ENCODE measurements at places on chromosomes 7 and 10. TPM values are rescaled to one million over a fixed set of nuclear protein-coding genes. Genes with fewer than 3 reads are reported as not detected.
A peak's percentile ranks its signal among the peaks of the same experiment; 100 is the strongest.

The GPER1 gene
- 0.22 TPM for total RNA-seq

DNA sequence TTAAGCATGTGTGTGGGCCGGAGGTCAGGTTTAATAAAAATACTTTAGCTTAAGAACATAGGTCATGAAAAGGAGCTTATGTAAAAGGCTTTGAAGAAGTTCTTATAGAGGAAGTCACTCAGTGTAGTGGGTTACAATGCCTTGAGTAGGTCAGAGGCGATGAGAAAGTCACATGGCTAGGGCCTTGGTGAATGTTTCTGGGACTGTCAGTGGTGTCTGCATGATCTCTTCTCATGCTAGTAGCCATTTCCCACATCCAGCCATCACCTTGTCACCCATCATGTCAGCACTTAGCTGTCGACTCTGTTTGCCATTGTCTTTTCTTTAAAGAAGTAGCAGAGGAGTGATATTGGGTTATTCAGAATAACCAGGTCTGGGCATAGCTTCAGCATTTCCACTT lies 236.6 kb downstream of the CDK14 start:
- DNase-seq = no peak
- H3K4me1 ChIP-seq = no peaks in the 10 kb centered on the region
- peaks cover 33% of the 10 kb centered on the region for H3K36me3 ChIP-seq

DNA sequence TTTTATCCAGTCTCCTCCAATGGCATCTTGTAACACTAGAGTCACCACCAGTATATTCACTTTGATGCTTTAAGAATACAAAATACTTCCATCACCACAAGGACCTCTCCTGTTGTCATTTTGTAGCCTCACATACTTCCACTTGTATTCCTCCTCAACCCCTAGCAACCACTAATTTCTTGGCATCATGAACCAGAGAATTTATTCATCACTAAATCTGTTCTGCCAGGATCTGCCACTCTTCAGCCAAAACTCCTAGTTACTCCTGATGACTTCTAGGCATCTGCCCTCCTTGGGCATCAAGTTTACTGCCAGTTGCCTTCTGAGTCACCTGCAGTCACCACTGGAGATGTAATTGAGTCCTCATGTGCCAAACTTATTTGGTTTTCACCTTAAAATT lies 906.8 kb downstream of the CNTNAP2 start:
- no peaks in the 10 kb centered on the region for H3K4me1 ChIP-seq
- H3K4me3 ChIP-seq = no peak overlapping the region
- no peaks in the 10 kb centered on the region for H3K27me3 ChIP-seq
- no peaks in the 10 kb centered on the region for H3K36me3 ChIP-seq
- no peak overlapping the region for H3K27ac ChIP-seq

- no peaks in the 10 kb centered on the region for H3K27me3 ChIP-seq
- H3K27ac ChIP-seq = no peak overlapping the region
- H3K4me1 ChIP-seq = no peaks in the 10 kb centered on the region
Measured at GRCh38 chr7:134710511-134710853, 63.8 kb downstream of the BPGM start.

The PPP3CB gene
- total RNA-seq = 37.2 TPM

GRCh38 chr10:131314799-131315198 lies 3.3 kb upstream of the TCERG1L start:
- no peaks in the 10 kb centered on the region for H3K36me3 ChIP-seq
- no peak overlapping the region for H3K27ac ChIP-seq
- H3K4me3 ChIP-seq = no peak overlapping the region
- H3K4me1 ChIP-seq = peaks cover 2% of the 10 kb centered on the region

DNA sequence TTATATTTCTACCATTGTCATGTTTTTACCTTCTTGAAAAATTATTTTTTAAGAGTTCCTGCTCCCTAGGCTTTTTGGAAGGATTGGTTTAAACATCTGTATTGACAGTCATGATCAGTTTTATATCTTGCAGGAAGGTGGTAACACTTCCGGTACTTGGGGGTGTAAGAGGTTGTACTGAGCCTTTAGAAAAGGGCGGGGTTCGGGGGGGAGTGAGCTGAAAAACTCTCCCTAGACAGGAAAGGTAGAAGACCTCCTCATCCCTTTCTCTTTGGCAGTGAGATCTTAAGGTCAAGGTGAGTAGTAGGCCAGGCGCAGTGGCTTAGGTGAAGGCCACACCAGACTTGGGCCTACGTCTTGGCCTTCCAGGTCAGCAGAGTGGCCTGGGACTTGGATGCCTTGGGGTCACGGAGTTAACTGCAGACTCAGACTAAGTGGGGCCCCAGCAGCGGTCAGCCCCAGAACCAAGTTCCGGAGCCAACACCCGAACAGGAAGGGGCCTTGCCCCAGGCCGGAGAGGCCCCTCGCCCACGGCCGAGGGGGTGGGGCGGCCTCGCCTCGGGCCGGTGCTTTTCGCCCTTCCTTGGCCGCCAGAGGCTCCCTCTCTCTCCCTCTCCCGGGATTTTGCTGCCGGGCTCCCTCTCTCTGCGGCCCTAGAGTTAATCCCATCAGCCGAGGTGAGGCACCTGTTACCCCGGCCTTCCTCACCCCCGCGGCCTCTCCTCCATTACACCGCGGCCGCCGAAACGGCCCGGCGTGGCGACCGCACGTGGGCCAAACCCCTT lies at the start of gene PPP1R9A:
PPP1R9A (plus strand) TSS at position 569 of the 785 bp plus-strand sequence. CDS start 2,520 bp downstream, outside the sequence.
- no peaks in the 10 kb centered on the region for H3K27me3 ChIP-seq
- H3K4me1 ChIP-seq = peaks cover 7% of the 10 kb centered on the region
- peaks cover 5% of the 10 kb centered on the region for H3K36me3 ChIP-seq
- peak within 1 kb of the TSS; percentile 24 for H3K27ac ChIP-seq
- peak within 1 kb of the TSS; percentile 92 for H3K4me3 ChIP-seq

DNA sequence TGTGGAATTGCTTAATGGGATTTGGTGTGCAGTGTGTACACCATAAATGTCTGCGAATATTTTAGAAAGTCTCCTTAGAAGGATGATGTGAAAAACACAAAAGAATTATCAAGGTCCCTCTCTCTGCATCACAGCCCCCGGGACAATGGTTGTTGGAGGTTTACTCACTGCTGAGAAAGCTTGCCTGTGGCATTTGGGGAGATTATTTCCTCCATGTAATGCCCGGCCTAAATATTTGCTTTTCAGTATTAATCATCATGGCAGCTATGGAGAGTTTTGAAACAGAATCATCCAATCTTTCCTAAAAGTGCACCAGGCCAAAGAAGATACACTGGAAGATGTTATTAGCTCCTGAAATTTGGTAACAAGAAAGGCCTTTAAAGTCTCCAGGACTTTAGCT lies 113.8 kb upstream of the ADCY1 start:
- H3K36me3 ChIP-seq = no peaks in the 10 kb centered on the region
- H3K27ac ChIP-seq = no peak overlapping the region
- DNase-seq = no peak
- H3K27me3 ChIP-seq = no peaks in the 10 kb centered on the region
- H3K4me3 ChIP-seq = no peak overlapping the region

DNA sequence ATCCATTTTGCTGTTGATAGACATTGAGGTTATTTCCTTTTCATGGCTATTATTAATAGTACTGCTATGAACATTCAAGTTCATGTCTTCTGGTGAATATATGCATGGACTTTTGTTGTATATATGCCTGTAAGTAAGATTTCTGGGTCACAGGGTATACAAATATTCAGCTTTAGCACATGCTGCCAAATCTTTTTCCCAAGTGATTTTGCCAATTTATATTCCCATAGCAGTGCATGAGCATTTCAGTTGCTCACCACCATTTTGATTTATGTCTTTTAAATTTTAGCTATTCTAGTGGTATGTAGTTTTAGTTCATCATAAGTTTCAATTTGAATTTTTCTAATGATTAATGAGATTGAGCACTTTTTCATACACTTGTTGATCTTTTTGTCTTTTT lies 59.9 kb downstream of the CALD1 start:
- H3K27ac ChIP-seq = no peak overlapping the region
- no peaks in the 10 kb centered on the region for H3K27me3 ChIP-seq
- no peak for DNase-seq
- no peak overlapping the region for H3K4me3 ChIP-seq

- no peaks in the 10 kb centered on the region for H3K36me3 ChIP-seq
- H3K27ac ChIP-seq = no peak overlapping the region
- DNase-seq = no peak
Measured at GRCh38 chr10:70174058-70174741, 3.9 kb upstream of the SAR1A start.

DNA sequence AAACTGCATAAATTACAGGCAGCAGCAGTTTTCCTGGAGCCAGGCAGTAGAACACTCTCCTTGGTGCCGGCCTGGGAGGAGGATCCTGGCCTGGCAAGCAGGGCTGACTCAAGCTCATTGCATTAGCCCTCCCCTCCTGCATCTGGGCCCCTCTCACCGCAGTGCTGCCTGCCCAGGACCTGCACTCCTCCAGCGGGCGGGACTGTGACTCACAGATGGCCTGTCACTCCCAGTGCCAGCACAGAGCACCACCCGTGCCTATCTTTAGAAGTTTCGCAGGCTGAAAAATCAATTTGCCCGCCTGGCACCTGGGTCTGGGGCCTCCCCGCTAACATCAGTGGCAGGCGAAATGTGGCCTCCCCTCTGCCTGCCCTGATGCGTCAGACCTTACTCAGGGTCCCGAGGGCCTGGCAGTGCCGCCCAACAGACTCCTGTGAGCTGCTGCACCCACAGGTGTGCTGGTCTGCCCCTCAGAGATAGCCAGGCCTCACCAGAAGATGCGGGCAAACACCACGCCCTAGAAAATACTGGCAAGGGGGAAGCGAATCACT lies 123.8 kb downstream of the KCNMA1 start:
- no peak overlapping the region for H3K27ac ChIP-seq
- peak; percentile 58 for DNase-seq
- H3K36me3 ChIP-seq = no peaks in the 10 kb centered on the region
- H3K4me1 ChIP-seq = no peaks in the 10 kb centered on the region
- H3K27me3 ChIP-seq = no peaks in the 10 kb centered on the region

- H3K36me3 ChIP-seq = peaks cover 2% of the 10 kb centered on the region
- H3K27ac ChIP-seq = no peak overlapping the region
- DNase-seq = peak; percentile 71
- no peak overlapping the region for H3K4me3 ChIP-seq
Measured at GRCh38 chr10:22825841-22826240, 102.0 kb upstream of the ARMC3 start.

DNA sequence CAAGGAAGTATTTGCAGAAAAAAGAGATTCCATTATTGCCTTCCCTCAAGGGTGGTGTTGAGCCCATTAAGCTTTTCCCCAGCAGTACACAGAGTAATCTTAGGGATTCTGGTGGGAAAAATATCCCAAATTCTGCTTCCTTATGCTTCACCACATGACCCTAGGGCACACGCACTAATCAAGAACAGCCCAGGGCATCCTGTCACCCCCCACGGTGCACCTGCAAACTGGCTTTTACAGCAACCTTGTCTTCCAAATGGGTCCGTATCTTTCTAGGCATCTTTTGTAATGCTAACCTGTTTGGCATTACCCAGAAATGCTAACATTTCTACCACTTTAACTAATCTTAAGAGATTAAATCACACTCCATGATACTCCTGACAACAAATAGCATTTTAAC lies 926 bp upstream of the C7orf33 start:
- DNase-seq = no peak
- H3K4me1 ChIP-seq = peaks cover 5% of the 10 kb centered on the region
- no peak overlapping the region for H3K27ac ChIP-seq
- H3K4me3 ChIP-seq = no peak overlapping the region

GRCh38 chr7:1737523-1737922 lies 67.4 kb downstream of the ELFN1 start:
- no peak overlapping the region for H3K27ac ChIP-seq
- no peak for DNase-seq
- H3K36me3 ChIP-seq = no peaks in the 10 kb centered on the region
- H3K4me3 ChIP-seq = no peak overlapping the region

The SAP25 gene
- total RNA-seq = 5.1 TPM

DNA sequence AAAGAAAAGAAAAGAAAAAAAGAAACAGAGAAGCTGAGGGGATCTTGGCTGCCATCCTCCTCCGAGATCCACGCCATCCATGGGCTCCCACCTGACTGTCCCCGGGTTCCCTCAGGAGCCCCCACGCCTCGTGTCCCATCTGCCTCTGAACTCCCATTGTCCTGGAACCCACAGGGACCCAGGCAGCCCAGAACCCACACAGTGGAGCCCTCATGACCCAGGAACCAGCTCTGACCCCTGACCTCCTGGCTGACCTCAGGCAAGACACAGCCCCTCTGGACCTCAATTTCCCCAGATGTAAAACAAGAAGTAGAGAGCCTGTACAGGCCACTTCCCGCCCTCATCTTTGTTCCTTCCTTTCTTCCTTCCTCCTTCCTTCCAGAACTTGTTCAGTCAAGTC lies 40.4 kb downstream of the RASGEF1A start:
- H3K4me1 ChIP-seq = no peaks in the 10 kb centered on the region
- H3K27me3 ChIP-seq = peaks cover 19% of the 10 kb centered on the region
- no peak overlapping the region for H3K4me3 ChIP-seq
- H3K36me3 ChIP-seq = no peaks in the 10 kb centered on the region
- DNase-seq = peak; percentile 11
- H3K27ac ChIP-seq = no peak overlapping the region

The PNLIPRP3 gene
- total RNA-seq = not detected

DNA sequence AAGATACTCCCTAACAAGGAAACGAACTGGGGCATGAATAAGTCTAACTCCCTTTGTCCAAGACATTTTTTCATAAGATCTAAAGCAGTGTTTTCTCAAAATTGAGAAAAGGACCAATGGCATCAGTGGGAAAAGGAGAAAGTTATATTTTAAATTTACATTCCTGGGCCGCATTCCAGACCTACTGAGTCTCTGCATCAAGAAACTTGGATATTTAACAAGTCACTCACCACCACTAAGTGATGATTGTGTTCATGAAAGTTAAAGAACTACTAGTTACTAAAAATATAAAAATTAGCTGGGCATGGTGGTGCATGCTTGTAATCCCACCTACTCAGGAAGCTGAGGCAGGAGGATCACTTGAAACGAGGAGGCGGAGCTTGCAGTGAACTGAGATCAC lies 149.6 kb upstream of the MEOX2 start:
- no peaks in the 10 kb centered on the region for H3K36me3 ChIP-seq
- no peaks in the 10 kb centered on the region for H3K27me3 ChIP-seq
- H3K4me1 ChIP-seq = no peaks in the 10 kb centered on the region
- peak; percentile 28 for DNase-seq
- no peak overlapping the region for H3K4me3 ChIP-seq

DNA sequence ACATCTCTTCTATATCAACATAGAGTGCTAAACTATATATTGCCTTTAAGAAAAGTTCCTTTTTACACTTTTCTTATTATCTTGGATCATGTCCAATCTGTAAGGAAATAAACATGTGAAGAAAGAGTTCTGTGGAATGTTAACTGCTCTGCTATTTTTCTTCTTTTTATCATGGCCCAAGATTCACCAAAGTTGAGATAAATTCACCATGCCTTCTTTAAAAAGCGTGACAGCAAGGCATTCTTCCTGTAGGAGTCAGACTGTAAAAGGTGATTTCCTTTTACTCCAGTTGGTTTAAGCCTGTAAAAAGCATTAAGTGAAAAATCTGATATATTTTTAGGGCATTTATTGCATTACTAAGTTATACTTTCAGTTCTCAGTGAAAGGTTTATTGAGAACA lies 165.7 kb upstream of the FZD1 start:
- H3K4me1 ChIP-seq = no peaks in the 10 kb centered on the region
- H3K27me3 ChIP-seq = no peaks in the 10 kb centered on the region
- no peak overlapping the region for H3K4me3 ChIP-seq
- no peak for DNase-seq
- H3K36me3 ChIP-seq = no peaks in the 10 kb centered on the region
- no peak overlapping the region for H3K27ac ChIP-seq

GRCh38 chr7:44065431-44066110 lies at the start of gene PGAM2:
Gene PGAM2, minus strand, starts transcription at chr7:44065567. Its CDS starts 38 bp downstream, at chr7:44065529.
- no peak within 1 kb of the TSS for H3K27ac ChIP-seq
- peak; percentile 76 for DNase-seq
- H3K36me3 ChIP-seq = peaks cover 11% of the 10 kb centered on the region
- peaks cover 10% of the 10 kb centered on the region for H3K4me1 ChIP-seq
- H3K27me3 ChIP-seq = no peaks in the 10 kb centered on the region

Measured in H9 (cell line).